ENCODE measurements at places on chromosomes 3 and 15. TPM values are rescaled to one million over a fixed set of nuclear protein-coding genes. Genes with fewer than 3 reads are reported as not detected.

GRCh38 chr3:19347671-19348070 lies 199.4 kb downstream of the KCNH8 start:
- DNase-seq = no peak

GRCh38 chr3:80994767-80995166 lies 766.7 kb downstream of the GBE1 start:
- DNase-seq = no peak

Gene ST3GAL6
- total RNA-seq = not detected

- no peak for DNase-seq
Measured at GRCh38 chr3:22039161-22039560, 288.2 kb upstream of the ZNF385D start.

Gene FAM107A
- total RNA-seq = not detected

GRCh38 chr15:89028036-89028435 lies 60.2 kb upstream of the ABHD2 start:
- no peak for DNase-seq

GRCh38 chr15:45393851-45394250 lies 15.5 kb upstream of the GATM start:
- no peak for DNase-seq

Gene DLG1
- 84.1 TPM for total RNA-seq

Gene ARPP21
- not detected for total RNA-seq

Gene CLK3
- 112 TPM for total RNA-seq

- no peak for DNase-seq
Measured at GRCh38 chr3:129947538-129948240, 26.8 kb upstream of the TRH start.

Gene AGBL1
- not detected for total RNA-seq

GRCh38 chr3:110815008-110815583 lies 256.5 kb upstream of the NECTIN3 start:
- no peak for DNase-seq

Gene ROPN1B
- not detected for total RNA-seq

DNA sequence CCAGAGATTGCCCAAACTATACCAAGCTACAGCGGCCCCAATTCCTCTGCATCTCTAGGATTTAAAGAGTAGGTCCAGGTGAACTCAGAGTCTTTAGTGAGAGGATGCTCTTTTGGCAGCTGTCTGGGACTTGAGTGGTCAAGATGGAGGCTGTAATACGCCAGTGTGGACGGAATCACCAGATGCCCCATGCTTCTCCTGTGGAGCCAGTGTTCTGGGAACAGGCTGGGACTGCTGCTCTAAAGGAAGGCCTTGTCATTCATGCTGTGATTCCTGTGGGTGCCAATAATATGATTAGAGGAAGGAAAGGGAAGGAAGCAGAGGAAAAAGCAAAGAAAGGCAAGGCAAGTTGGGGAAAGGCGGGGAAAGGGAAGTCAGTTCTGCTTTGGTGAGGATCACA lies 17.4 kb upstream of the NOX5 start:
- DNase-seq = no peak

DNA sequence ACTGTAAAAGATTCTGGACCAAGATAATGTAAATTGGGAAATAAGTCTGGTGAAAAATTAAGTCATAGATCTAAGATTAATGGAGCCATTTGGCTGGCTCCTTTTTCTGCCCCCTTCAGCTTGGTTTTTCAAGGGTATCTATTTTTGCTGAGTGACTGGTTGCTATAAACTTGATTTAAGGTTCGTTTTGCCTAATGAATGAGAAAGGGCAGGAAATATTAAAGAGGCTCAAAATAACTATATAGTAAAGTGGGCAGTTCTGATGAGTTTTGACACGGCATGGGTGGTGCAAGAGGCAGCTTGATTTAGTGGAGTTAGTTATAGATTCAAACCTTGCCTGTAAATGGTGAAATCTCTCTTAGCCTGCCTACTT lies 140.7 kb downstream of the STAC start:
- no peak for DNase-seq

DNA sequence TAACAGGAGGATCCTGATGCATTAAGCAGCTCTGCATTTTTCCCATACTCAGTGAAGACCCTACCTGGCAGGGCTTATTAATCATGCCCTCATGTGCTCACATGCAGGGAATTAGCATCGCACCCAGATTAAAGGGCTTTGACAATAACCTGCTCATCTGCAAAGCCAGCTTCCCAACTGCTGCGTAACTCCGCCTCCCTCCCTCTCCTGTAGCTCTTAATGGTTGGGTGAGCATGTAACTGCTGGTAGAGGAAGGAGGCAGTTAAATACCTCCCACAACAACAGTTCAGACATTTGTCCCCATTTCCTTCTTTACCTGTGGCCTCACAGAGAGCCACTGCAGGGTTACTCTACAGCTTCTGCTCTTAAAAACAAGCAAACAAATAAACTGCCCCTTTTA lies 203.6 kb upstream of the WNT5A start:
- no peak for DNase-seq

DNA sequence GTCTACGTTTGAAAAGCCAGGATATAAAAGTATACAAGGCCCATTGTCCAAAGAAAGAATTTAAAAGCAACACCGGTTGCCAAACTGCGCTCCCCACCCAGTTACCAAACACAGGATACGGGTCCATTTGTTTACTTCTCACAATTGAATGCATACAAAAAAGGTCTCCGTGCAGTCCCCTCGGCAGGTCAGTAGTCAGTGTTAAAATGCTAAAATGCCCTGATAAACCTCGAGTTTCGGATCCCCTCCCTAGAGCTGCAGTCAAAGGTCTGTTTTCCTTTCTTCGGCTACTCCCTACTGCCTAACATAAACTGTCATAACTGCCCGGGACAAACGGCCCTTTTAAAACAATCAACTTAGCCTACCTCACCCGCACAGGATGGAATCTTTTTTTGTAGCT lies 534.6 kb downstream of the FOXP1 start:
- no peak for DNase-seq

Gene LMOD3
- not detected for total RNA-seq

DNA sequence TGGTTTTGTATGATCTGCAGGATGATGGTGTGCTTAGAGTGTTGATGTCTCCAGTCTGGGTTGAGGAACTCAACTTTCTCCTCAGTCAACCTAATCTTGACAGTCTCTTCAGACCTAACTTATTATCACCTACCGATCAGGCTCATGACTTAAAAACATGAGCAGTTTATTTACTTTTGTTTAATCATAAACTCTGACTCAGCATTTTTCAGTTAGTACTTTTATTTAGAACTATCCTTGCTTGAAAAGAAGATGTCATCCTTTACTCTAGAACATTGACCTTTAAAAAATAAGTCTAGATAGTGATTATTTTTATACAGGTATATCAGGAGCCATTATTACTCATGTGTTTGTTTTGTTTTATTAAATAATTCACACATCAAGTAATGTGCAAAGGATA lies 414.8 kb downstream of the AGBL1 start:
- no peak for DNase-seq

DNA sequence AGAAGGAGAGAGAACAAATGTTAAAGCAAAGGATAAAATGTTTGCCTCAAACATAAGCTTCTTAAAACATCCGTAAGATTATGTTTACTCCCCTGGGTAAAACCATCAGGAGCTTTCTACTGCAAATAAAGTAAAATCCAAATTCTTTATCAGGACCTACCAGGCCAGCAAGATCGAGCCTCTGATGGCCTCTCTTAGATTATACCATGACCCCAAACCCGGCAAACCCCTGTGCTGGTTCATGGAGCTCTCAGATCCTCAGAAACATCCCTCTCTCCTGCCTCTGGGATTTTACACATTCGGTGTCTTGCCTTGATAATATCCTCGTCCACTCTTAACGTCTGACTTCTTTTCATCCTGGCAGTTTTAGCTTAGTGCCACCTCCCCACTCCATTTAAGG lies 7.5 kb upstream of the TARS3 start:
- DNase-seq = no peak

Gene TNFAIP8L3
- 0.77 TPM for total RNA-seq

Gene ZBTB11
- 30.2 TPM for total RNA-seq

GRCh38 chr3:59688636-59689035 lies 638.8 kb upstream of the CFAP20DC start:
- DNase-seq = no peak
